ENCODE measurements at places on chromosomes 5 and 9.

DNA sequence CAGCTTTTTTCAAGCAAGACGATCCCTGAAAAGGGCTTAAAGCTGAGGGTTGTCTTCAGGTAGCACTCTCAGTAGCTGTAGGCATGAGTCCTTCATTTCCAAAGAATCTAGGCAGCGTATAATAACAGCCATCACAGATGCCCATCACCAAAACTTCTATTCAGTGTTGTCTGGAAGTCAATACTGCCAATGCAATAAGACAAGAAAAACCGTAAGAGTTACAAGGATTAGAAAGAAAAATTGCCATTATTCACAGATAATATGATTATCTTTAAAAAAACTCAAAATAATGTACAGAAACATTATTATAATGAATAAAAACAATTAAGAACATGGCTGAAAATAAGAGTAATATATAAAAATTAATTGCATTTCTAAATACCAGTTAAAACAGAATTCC is 208.2 kb upstream of the ADRA1B start:
- DNase-seq: no peak

DNA sequence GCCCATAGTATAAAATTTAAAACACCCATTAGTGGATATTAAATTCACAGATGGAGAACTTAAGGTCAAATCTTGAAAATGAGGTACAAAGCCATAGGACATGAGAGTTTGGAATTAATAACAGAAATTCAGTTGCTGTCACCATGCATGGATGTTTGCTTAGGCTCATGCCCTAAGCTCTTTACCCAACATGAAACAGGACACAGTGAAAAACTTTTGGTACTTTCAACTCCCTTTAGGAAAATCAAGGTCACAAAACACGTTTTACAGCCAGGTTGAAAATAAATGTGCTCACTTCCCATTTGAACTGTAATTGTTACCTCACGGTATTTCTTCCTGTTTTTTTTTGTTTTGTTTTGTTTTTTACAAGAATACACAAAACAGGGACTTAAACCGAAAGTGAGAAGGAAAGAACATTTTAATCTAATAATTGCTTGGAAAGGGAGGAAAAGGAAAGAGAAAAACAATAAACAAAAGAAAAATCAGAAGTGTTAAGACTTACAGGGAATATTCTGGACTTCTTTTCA is 6.1 kb upstream of the TOPORS start:
- DNase-seq: no peak

DNA sequence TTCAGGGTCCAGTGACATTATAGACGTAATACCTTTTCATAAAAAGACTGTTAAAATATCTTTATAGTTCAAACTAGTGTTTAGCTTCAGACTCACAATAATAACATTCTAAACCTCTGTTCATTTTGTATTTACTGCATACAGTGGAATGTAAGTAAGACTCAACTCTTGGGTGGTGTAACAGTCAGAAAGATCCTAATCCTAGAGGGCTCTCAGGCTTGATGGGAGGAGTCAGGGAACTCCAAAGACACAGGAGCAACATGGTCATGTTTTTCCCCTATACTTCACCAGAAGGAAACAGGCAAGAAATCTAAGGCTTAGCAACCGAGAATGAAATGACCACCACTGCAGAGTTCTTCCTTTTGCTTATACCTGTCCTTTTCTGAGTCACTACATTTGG is 82.6 kb downstream of the MRPS27 start:
- DNase-seq: no peak

GRCh38 chr9:126219166-126219565 is 107.5 kb upstream of the MVB12B start:
- no peak for DNase-seq

DNA sequence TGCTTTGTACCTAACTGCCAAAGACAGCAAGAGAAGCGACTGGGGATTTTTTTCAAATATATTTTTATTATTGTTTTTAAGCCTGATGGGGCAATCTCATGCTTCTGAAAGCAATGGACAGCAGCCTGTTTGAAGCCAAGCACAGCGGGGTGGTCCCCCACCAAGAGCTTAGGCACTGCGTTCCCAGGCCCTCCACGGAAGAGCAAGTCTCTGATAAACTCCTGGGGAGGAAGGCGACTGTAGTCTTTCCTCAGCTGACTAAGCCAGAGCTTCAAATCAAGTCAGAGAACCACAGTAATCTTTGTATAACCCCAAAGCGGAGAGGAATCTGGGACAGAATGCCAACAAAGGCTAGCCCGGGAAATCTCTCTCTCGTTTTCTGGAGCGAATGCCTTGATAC is 54.4 kb downstream of the ARSB start:
- DNase-seq: no peak
